ENCODE measurements at places on chromosomes 5 and 9.

- DNase-seq, result peak; percentile 31
These were observed 2.5 kb upstream of the PRDM6 start for GRCh38 chr5:123086376-123087055.

- DNase-seq, result no peak
These were observed 15.0 kb upstream of the POU5F2 start for GRCh38 chr5:93756372-93756771.

DNA sequence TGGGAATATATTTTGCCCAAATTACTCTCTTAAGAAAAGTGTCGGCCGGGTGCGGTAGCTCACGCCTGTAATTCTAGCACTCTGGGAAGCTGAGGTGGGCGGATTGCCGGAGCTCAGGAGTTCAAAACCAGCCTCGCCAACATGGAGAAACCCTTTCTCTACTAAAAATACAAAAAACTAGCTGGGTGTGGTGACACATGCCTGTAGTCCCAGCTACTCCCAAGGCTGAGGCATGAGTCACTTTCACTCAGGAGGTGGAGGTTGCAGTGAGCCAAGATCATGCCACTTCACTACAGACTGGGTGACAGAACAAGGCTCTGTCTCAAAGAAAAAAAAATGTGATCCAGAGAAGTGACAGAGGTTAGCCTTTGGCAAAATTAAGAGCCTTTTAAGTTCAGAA, 26.4 kb upstream of the TMEM171 start:
- DNase-seq, result no peak

GRCh38 chr9:104313396-104314110, 190.5 kb upstream of the OR13F1 start:
- DNase-seq, result no peak

- DNase-seq, result peak; percentile 57
These were observed 141.2 kb upstream of the ASTN2 start for GRCh38 chr9:117555964-117556629.

GRCh38 chr9:113682297-113682771, 193.8 kb upstream of the ZNF618 start:
- peak; percentile 80 for DNase-seq

DNA sequence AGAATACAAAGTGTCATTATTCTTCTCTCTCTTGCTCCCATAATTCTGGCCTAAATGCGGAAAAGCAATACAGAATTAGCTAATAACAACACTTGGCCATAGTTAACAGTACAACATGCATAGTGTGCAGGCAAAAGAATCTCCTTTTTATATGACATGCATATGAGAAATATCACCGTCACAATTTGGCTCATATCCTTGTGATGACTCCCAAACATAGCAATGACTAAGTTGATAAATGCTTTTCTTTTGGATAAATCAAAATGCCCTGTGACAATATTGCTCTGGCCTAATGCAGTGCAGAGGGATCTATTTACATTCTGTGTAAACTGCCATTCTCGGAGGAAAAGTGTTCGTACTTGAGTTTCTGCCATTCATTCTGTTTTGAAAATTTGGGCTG, 121.9 kb upstream of the GHR start:
- DNase-seq, result no peak

- no peak for DNase-seq
These were observed 32.1 kb upstream of the TNFSF15 start for GRCh38 chr9:114837923-114838322.

GRCh38 chr9:95507464-95508241, 9.1 kb downstream of the PTCH1 start:
- no peak for DNase-seq

GRCh38 chr5:136128481-136128880, 4.2 kb upstream of the SMAD5 start:
- no peak for DNase-seq

DNA sequence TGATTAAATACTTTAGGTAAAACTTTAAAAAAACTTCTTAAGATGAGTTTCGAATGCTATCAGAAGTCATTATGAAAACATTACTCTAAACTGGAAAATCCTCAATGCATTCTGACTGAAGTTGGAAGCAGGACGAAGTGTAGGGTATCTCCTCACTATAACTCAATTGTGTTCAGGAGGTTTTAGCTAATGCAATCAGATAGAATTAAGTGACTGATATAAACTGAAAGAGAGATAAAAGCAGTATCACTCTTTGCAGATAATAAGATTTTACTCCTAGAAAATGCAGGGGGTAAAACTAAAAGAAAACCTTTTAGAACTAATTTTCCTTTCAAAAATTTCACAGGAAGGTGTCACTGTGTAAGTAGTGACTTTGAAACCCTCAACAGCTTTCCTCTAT, 22.1 kb downstream of the TAS2R1 start:
- no peak for DNase-seq

GRCh38 chr5:126780165-126780827, 3.4 kb downstream of the LMNB1 start:
- peak; percentile 45 for DNase-seq

DNA sequence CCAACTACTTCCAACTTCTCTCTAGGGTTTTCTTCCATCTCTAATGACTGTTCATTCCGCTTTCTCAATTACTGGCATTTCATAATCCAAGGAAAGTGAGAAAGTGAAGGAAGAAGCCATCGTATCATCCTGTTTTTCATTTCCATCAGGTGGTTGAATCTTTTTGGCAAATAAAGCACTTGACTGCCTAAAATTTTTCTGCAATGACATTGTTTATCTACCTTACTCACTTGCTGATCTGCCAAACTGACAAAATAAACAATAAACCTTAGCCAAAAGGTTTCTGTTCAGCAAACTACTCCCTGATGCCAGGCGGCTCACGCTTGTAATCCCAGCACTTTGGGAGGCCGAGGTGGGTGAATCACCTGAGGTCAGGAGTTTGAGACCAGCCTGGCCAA, 18.4 kb downstream of the FNBP1 start:
- no peak for DNase-seq

DNA sequence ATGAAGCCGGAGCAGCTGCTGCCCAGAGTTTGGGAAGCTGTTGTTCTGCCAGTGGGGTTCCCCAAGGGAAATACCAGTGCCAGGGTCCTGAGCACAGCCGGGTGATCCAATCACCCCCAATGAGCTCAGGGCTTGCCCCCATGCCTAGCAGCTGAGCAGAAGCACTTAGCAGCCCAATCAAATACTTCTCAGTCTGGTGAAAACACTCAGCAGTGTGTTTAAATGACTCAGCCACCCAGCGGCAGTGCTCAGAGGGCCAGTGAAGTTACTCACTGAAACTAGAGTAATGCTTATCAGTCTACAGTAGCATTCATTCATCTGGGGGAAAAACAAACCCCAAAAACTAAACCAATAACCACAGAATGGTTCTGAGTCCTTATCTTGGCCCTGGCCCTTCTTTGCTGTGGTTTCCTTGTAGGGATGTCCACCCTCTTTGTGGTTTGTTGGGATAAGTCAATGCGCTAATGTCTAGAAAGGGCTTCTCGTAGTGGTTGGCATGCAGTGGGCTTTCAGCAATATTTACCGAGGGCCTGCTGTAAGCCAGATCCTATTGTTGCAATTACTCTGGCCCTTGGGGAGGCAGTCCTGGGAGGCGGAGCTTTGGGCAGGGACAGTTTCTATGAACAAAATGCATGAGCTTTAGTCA, 43.1 kb downstream of the LHX2 start:
- DNase-seq, result no peak

- no peak for DNase-seq
These were observed 481.7 kb downstream of the CDH10 start for GRCh38 chr5:24163091-24163490.

DNA sequence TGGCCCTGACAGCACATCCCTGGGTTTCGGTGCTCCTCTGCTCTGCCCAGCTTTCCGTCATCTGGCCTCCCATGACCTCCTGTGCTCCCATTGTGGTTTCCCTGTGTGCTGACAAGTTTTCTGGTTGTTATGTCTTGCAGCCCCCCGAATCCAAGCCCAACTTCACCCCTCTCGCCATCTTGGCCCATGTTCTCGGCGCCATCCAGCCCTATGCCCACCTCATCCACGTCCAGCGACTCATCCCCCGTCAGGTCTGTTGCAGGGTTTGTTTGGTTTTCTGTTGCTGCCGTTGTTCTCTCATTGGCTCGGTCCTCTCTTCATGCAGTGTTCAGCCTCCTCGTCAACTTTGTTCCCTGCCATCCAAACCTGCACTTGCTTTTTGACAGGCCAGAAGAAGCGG, 196.4 kb downstream of the NR3C1 start:
- DNase-seq, result no peak

DNA sequence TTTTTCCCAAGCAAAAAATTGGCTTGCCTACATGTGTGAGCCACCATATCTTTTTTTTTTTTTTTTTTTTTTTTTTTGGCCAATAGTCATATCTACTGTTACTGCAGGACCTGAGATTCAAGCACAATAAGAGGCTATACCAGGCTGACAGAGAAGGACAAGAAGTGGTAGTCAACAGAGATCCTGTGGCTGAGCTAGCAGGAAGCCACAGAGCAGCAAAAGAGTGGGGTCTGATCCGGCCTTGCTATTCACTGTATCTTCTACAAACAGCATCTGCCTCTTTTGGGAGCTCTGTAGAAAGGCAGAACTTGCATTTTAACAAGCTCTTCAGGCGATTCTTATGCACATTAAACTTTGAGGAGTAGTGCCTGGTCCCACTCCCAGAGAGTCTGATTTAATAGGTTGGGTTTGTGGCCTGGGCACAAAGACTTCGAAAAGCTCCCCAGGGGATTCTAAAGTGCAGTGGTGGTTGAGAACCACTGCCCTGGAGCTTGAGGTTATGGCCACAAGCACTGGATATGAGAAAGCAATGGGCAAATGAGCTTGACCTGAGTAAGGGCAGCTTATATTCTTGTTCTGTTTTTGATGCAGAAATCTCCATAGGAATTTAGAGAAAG, 162.8 kb downstream of the PIK3R1 start:
- no peak for DNase-seq

DNA sequence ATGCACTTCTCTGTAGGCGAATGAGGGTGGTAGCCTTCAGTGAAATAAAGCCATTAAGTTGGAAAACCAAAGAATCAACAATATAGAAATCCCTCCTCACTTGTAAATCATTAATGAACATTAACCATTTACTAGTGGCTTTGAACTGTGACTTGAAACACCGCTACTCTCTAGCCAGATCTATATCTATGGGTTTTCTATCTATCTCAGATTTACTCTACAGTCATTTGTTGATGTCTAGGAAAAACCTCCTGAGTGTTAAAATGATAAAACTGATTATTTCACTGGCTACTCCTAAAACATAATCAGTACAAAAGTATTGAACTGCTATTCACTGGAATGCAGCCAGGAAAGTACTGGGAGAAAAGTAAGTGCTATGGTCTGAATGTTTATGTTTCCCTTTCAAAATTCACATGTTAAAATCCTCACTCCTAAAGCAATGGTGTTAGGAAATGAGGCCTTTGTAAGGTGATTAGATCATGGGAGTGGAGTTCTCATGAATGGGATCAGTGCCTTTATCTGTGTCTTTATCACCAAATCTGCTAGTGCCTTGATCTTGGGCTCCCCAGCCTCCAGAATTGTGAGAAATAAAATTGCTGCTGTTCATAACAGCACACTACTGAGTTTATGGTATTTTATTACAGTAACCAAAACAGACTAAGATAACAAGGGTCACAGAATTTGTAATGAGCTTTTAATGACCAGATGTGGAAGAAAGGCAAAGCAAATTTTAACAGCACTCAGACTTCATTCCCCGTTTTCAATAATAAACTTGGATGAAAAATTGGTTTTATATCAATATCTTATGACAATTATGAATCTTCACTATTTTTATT, 8.6 kb upstream of the OXCT1 start:
- no peak for DNase-seq

DNA sequence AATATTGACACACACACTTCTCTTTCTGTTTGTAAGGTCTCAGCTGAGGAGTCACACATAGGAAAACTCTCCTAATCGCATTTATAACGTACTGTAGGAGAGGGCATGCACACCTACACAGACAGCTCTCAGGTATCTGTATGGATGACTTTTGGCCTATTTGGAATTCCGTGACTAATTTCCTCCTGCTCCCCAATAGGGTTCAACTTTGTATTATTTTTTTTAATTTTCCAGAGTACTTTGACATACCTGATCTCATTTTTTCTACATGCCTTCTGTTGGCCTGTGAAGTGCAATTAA, 195.9 kb downstream of the ARHGAP26 start:
- DNase-seq, result no peak

- DNase-seq, result no peak
These were observed 311.4 kb downstream of the TLE4 start for GRCh38 chr9:79883073-79883645.

- DNase-seq, result peak; percentile 85
These were observed 22.4 kb downstream of the CCL28 start for GRCh38 chr5:43389679-43390329.

GRCh38 chr9:87516222-87516925, 18.7 kb downstream of the DAPK1 start:
- no peak for DNase-seq
